Daoy (cell line): ENCODE measurements at places on chromosomes 5 and 9. TPM values are rescaled to one million over a fixed set of nuclear protein-coding genes. Genes with fewer than 3 reads are reported as not detected.

DNA sequence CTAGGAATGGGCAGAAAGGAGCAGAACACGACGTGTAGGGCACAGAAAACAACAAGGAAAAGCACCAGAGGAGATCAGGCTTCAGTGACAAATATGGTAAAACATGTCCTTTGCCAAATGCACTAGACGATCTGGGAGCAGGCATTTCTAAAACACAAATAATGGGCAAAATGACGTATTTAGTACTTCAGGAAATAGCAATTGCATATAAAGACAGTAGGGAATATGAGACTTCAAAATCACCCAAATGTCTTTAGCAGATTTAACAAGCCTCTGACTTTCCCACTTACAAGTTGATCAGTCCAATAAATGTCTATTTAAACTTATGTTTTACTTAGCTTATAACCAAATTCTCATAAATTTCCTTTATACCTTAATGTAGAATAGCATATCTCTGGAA lies 969.6 kb upstream of the C9orf72 start:
- DNase-seq, result no peak

DNA sequence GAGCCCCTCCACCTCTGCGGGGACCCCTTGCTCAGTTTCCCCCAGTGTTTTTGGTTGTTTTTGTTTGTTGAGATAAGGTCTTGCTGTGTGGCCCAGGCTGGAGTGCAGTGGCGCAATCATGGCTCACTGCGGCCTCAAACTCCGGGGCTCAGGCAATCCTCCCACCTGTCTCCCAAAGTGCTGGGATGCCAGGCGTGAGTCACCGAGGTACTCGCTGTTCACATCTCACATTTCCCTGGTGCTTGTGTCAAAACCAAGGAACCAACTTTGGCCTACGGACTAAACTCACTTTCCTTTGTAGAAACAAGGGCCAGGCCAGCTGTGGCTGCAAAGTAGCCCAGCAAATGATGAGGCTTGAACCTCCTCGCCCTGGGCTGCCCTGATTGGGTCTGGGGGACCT lies 9.7 kb upstream of the AJM1 start:
- DNase-seq, result peak; percentile 7

DNA sequence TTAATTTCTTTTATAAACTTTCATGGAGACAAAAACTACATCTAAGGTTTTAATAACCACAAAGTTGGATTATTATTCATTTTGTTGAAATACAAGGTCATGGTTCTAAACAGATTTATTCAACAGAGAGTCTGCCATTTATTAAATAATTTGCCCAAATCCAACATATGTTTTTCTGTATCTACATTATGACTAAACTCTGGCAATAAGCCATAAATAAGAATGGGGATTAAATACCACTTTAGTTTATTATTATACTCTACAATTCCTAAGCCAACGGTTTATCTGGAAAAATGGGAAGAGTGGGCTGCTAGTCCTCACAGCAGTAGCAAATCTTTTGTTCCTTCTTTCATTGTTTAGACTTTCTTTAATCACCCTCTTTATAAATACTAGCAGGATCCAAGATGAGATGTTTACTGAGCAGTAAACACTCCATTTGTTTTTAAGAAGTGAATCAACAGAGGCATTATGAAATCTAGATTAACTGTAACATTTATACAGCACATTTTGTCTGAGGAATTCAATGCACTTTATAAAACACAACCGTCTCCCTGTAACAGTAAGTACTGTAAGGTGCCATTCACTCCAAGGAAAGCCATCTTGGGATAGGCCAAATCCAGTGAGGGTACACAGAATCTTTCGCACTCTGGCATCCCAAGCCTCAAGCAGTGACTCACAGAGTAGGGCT lies 89.7 kb downstream of the DROSHA start:
- DNase-seq, result no peak

DNA sequence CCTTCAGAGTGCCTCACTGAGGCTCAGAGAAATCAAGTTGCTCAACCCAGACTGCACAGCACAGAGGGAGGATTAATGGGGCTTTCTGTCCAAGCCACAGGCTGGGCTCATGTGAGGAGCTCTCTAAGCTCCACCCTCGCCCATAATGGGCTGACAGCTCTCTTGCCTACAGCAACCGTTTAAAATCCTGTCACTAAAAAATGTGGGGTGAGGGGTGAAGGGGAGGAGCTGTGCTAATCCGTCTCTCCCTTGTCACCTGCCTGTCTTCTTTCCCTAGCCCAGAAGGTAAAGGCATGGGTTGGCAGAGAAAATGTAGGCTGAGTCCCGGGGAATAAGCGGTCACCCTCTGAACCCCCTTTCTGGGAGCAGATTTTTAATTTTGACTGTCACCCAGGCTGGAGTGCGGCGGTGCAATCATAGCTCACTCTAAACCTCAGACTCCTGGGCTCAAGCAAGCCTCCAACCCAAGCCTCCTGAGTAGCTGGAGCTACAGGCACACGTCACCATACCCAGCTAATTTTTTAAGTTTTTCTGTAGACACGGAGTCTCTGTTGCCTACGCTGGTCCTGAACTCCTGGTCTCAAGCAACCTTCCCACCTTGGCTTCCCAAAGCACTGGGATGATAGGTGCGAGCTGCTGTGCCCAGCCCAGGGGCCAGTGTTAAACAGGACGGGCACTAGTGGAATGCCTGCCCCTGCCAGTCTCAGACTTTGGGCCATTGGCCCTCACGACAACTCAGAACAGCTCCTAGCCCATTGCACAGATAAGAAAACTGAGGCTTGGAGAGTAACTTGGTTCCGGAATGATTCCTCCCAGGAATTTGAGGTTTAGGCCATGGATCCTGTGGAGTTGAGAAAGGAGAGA lies 89.5 kb downstream of the LMX1B start:
- DNase-seq, result peak; percentile 25

- no peak for DNase-seq
Measured at GRCh38 chr9:82487935-82488312, 499.4 kb downstream of the SPATA31D1 start.

- DNase-seq, result peak; percentile 59
Measured at GRCh38 chr5:79236970-79237739, 1.2 kb downstream of the JMY start.

DNA sequence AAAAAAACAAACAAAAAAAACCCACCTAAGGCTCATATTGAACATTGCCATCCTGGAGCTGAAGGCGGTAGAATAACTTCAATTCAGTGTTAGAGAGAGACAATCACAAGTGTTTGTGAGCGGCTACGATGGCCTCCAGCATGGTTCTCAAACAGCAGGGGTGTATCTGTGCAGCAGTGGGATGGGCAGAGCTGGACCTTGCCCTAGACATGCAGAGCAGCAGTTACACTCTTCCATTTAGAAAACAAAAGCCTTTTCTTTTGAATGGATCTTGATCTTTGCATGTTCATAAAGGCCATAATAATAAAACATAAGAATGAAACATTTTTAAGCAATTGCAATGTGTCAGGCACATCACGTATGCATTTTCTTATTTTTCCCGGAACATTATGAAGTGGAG lies 50.3 kb downstream of the ARHGAP26 start:
- no peak for DNase-seq

GRCh38 chr9:113650207-113651131 lies 186.9 kb downstream of the RGS3 start:
- DNase-seq, result peak; percentile 88

DNA sequence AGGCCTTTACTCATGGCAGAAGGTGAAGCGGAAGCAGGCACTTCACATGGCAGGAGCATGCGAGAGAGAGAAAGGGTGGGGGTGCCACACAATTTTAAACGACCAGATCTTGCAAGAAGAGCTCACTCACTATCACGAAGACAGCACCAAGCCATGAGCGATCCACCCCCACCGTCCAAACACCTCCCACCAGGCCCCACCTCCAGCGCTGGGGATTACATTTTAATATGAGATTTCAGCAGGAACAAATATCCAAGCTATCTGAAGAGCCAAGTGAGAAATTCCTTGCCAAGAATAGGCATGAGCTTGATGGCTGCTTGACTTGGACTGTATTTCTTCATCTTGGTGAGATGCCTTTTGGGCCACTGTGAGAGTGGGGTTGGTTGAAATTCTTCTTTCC lies 88.0 kb downstream of the PDZD2 start:
- DNase-seq, result no peak

- DNase-seq, result no peak
Measured at GRCh38 chr5:140360681-140361479, 886 bp downstream of the SLC4A9 start.

DNA sequence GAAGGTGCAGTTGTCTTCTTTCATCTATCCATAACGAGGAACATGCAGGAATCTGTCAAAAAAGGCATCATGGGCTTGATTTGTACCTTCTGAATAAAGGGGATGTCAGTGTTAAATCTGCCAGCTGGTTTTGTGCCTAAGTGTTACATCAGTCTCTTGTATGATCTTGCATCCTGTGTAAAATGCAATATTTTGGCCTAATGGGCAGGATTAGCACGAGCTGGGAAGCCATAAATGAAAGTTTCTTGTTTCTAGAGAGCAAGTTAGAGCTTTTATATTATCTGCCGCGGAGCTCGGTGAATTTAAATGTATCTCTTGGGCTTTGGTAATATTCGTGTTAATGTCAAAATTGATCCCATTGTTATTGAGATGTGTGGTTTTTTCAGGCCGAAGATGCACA lies 526.1 kb upstream of the WWC1 start:
- DNase-seq, result no peak

DNA sequence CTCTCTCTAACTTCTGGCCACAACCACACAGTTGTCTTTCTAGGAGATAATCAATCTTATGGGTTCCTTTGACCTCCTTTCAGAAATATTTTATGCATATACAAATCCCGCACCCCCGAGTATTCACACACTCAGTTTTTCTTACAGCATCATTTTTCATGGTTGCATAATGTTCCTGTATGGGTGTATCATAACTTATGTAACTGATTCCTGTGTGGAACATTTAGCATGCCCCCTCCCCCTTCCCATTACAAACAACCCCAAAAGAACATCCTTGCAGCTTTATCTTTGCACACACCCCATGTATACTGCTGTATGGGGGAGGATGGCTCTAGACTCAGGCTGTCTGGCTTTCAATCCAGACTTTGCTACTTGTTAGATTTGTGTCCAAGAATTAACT lies 93.8 kb downstream of the PSD2 start:
- DNase-seq, result no peak

DNA sequence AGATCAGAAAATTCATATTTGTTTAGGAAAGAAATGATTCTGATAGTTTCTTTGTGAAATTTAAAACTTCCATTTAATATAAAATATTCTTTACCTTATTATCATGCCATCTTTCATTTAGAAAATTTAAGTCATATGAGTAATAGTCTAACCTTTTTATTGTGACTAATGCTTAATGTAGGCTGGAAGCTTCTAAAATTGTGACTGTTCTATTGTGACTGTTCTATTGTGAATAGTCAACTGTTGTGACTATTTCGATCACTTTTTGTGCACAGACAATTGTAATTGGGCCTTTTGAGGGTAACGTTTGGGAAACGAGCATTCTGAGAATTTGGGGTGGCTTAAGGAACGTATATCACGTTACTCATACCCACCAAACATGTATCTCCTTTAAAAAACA lies 100.0 kb downstream of the PARP8 start:
- no peak for DNase-seq

- no peak for DNase-seq
Measured at GRCh38 chr5:9240431-9240830, 305.4 kb downstream of the SEMA5A start.

- peak; percentile 75 for DNase-seq
Measured at GRCh38 chr9:33158843-33159776, 8.0 kb downstream of the B4GALT1 start.

DNA sequence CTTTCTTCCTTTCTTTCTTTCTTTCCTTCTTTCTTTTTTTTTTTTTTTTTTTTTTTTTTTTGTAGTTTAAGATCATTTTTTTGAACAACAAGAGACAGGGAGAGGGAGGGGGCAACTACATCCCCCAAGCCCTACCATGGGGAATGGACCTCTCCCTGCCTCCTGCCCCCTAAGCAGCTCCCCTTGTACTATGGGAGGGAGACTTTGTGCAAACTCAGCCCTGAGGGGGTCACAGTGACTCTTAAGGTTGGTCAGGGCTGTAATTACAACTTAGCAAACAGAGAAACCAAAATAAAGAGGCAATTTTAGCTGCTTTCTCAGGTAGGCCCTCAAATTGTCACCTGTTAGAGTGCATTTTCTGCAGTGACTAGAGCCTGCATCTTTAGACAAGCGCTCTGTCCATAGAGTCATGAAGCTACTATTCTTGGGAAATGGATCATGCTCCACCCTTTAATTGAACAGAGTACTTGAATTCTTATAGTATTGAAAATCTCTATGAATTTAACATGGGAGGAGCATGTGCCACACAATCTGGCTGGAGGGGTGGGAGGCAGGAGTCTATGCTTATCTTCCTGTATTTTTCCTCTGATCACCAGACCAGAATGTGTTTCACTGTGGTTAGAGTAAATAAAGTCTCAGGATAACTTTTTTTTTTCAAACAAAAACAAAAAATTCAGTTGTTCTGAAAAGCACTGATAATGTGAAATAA lies 24.3 kb upstream of the PIK3R1 start:
- DNase-seq, result no peak

DNA sequence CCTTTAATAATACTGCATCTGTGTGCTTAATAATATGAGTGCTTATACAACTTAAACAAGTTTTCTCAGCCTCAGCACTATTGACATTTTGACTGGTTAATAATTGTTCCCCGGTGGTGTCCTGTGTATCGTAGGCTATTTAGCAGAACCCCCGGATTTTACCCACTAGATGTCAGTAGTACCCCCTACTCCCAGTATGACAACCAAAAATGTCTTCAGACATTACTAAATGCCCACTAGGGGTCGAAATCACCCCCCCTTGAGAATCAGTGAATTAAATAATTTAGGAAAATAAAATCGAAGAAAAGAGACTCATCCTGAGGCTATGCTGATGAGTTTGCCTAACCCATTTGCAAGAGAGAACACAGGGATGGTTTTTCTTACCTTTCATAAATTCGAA lies 166.3 kb downstream of the ATP10B start:
- DNase-seq, result no peak

DNA sequence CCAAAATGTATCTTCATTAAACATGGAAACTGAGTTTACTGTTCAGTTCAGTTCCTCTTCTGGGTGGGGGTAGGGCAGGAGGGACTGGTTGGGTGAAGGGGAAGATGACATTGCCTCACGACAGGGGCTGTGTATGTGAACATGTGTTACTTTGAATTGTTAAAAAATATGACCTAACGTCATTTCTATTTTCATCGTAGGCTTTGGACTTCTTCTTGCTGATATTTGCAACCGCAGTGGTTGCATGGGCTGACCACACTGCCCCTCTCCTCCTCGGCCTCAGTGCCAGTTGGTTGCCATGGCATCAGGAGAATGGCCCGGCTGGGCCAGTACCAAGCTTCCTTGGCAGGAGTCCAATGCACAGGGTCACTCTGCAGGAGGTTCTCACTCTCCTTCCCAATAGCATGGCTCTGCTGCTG lies 41.5 kb downstream of the HACD4 start:
- no peak for DNase-seq

- no peak for DNase-seq
Measured at GRCh38 chr5:65855766-65856315, 70.5 kb upstream of the ERBIN start.

GRCh38 chr5:150649108-150650020 lies 8.9 kb downstream of the SYNPO start:
- no peak for DNase-seq

The MPDZ gene
- total RNA-seq, result 26.1 and 57.2 TPM in 2 replicates

The PCDHGC5 gene
- 0.06 and 0.09 TPM in 2 replicates for total RNA-seq

The GLIPR2 gene
- 27.8 and 29.9 TPM in 2 replicates for total RNA-seq

The CEP120 gene
- 15.1 and 15.2 TPM in 2 replicates for total RNA-seq

The NOL8 gene
- total RNA-seq, result 31.9 and 44.3 TPM in 2 replicates

The S100Z gene
- 0.46 TPM in 1 of 2 replicates, not detected in the other for total RNA-seq

The ADGRD2 gene
- 0.23 TPM in 1 of 2 replicates, not detected in the other for total RNA-seq

The PPP3R2 gene
- not detected in 2 replicates for total RNA-seq

The PCDHA13 gene
- 0.17 and 0.71 TPM in 2 replicates for total RNA-seq
